ENCODE measurements at places on chromosomes 5 and 9.

DNA sequence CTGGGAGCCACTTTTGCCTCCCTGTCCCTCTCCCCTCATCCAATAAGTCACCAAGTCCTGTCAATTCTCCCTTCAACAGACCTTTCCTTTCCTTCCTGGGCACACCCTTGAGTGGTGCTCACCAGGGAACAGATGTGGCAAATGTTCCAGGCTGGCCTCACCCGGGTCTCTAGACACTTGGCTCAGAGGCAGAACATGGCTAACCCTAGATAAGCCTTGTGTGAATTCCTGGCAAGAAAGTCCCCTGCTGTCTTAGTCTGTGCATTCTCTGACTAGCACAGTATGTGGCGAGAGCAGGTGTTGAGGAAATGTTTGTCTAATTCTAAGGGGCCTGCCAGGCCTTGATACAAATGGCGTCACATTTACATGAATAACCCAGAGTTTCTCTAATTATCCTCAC, 41.2 kb upstream of the PTGS1 start:
- DNase-seq: peak; percentile 30

DNA sequence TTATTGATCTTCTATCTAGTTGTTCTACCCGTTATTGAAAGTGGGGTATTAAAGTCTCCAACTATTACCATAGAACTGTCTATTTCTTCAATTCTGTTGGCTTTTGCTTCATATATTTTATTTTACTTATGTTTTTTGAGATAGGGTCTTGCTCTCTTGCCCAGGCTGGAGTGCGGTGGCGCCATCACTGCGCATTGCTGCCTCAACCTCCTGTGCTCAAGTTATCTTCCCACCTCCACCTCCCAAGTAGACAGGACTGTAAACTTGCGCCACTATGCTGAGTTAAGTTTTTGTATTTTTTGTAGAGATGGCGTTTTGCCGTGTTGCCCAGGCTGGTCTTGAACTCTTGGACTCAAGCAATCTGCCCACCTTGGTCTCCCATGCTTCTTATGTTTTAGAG, 16.2 kb downstream of the SNAPC3 start:
- DNase-seq: no peak

DNA sequence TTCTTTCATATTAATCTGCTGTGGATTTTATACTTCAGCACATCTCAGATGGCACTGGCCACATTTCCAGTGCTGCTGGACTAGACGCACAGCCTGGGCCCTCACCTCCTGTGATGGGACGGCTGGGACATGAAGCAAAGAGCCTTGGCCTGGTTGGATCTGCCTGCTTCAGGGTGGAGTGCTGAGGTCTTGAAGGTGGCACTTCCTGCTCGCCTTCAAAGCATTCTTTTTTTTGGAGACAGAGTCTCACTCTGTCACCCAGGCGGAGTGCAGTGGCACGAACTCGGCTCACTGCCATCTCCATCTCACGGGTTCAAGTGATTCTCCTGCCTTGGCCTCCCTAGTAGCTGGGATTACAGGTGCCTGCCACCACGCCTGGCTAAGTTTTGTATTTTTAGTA, 73.1 kb downstream of the RAPGEF1 start:
- DNase-seq: no peak

GRCh38 chr5:42982107-42982622, 58.0 kb downstream of the ANXA2R start:
- no peak for DNase-seq

- peak; percentile 49 for DNase-seq
Observed at GRCh38 chr5:142748568-142749249, 21.5 kb upstream of the ARHGAP26 start.

All from H7 (cell line).